ENCODE measurements at places on chromosomes 3 and 15.
A peak's percentile ranks its signal among the peaks of the same experiment; 100 is the strongest.

- no peak for DNase-seq
Observed at GRCh38 chr3:17258823-17259436, 374.2 kb downstream of the PLCL2 start.

- DNase-seq = no peak
Observed at GRCh38 chr3:140898340-140899180, 43.1 kb upstream of the SLC25A36 start.

GRCh38 chr3:53065841-53066480, 20.1 kb upstream of the SFMBT1 start:
- DNase-seq = no peak

GRCh38 chr3:171306631-171307030, 153.6 kb downstream of the TNIK start:
- no peak for DNase-seq

DNA sequence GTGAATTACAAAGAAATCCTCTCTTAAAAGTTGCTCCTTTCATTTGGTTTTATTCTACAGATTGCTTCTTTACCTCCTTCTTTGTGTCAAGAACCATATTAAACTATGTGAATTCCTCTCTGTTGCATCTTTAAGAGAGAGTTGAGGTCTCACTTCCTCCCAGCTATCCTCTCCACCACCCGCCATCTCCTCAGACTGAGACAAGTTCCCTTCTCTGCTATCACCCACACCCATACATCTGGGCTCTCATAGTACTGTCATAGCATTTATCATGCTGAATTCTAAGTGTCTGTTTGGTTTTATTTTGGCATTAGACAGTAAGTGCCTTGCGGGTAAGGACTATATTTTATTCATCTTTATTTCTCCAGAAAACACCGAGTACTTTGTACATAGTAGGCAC, 54.2 kb downstream of the B3GALNT1 start:
- no peak for DNase-seq

- no peak for DNase-seq
Observed at GRCh38 chr3:100075851-100076730, 38.2 kb downstream of the FILIP1L start.

DNA sequence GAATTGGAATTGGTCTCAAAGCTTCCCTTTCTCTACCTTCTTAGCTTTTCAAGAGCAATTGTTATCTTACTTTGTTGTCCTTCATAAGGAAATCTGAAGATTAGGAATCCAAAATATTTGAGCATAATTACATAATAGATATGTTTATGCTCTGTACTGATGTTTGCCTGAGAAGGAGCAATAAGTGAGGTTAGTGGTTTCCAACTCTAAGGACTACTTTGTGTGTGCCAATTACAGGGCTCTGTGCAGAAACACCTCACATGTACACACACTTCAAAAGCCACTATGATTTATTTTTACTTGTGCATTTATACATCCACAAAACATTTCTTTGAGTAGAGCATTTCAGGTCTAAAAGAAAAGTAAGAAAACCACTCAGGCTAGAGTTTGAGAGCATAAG, 49.9 kb downstream of the MME start:
- no peak for DNase-seq

DNA sequence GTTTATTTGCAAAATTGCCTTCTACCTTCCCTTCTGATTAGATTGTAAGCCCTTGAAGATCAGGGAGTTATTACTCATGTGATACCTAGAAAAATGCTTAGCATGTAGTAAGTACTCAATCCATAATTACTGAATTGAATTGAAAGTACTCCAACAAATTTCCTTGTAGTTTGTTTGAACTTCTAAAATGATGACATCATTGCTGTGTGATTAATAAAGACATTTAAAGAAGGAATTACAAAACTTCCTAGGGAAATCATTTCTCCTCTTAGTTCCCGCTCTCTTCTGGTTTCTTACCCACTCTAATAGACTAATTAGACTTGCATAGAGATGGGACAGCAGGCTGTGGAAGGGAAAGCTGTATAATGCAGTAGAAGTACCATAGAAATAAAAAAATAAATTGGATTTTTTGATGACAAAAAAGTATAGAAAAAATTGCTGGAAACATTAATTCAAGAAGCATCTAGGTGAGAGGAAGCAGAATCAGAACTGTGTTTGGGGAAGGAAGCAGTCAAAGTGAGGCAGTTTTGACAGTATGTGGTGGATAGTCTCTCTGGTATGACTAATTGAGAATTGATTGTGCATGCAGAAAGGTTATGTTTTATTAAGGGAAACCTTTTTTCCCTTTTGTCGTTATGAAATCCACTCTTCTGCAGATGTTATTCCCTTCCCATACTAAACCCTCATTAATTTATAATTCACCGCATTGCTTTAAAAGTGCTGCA, 93.0 kb downstream of the ALCAM start:
- DNase-seq = no peak

DNA sequence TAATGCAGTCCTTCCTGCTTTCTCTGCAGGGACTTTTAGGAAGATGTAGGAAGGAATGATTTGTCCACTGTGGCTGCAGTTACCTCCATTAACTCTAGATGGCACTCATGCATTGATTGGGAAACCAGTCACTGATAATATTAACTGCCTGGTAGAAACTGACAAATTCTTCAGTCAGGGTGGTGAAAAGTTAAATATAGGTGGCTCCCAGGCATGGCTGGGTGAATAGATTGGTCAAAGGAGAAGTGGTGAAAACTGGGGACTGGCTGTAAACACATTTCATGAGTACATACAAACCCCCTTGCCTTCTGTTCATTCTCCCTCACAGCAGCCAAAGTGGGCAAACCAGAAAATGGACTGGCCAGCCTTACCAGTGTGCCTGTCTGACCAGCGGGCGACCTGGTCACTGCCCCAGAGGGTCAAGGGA, 333.4 kb downstream of the THSD4 start:
- DNase-seq = no peak

DNA sequence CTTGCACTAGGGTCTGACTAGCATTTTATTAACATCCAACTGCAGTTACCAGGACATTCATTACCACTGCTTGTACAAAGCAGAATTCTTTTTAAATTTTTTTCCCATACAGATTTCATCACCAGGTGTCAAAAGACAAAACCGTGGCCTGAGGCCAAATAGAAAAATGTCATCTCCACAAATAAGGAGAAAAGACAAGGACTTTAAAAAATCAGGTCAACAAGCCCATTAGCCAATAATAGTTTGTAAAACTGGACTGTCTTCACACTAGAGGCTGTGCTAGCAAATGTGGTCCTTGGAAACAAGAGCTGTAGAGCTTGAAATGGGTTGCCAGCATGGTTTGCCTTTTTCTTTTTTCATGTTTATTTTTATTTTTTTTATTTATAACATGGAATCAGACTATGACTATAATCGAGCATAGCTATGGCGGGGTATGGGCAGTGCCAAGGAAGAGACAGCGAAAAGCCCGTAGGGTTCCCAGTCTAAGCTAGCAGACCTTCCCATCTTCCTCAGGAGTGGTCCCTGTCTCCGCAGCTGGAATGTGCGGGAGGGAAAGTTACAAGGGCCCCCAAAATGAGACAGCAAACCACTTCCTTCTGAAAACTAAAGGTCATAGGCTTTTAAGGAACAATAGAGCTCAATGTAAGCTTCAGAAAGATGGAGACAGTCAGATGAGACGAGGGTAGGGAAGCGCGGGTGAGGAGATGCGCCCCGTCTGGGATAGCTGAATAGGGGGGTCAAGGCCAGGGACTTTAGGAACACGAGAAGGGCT, 1.5 kb downstream of the PTPN9 start:
- no peak for DNase-seq

DNA sequence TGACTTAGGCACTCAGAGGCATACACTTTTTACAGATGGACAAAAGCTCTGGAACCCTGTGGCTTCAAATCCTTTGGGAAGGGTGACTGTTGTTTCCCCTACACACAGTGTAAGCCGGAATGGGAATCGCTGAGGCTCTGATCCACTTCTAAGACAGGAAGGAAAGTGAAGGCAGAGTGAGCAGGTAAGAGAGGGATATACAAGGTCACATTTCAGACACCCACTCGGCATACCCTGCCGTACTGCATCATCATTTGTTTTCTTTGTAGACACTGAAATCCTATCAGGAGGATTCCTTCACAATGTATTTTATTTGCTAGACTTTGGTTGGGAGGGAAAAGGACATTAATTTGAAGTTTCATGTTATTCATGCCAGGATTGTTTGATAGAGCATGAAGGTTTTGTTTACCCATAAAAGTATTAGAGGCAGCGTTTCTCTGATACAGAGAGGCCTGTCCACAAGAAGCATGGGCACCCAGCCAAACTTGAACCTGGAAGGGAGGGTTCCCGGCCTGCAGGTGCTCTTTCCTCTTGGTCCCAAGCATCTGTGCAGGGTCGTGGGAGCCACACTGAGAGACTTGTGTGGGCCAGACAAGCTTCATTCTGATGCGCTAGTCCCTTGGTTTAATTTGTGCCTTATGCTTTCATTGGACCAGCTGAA, 21.9 kb upstream of the POLR2M start:
- peak; percentile 16 for DNase-seq

- DNase-seq = no peak
Observed at GRCh38 chr3:27174530-27174929, 194.7 kb downstream of the NEK10 start.

DNA sequence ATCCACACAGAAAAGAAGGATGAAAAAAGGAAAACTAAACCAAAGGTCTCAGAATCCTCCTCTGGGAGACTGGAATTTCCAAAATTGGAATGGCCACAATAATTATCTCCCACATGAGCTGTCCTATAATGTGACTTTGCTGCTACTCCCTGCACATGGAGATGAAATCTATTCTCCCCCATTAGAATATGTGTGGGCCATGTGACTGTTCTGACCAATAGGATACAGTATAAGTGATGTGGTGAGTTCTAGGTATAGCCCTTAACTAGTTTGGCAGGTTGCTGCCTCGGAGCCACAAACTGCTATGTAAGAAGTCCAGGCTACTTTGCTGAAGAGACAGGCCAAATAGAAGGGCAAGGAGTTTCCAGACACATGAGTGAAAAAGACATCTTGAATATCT, 5.2 kb downstream of the TRIM59 start:
- no peak for DNase-seq

DNA sequence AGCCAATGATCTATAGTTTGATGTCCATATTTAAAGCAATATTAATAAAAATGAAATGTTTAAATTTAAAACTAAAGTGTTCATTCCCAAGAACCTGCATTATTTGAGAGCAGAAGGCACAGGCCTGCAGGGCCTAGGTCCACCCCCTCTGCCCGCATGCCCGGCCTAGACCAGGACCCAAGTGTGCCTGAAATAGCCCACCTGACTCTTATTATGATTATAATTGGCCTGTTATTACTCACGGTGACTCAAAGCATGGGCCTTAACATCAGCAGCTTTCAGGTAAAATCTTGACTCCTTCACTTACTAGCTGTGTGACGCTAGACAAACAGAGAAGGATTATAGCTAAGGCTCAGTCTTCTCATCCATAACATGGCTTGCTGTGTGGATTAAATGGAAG, 128.8 kb downstream of the PLCL2 start:
- DNase-seq = no peak

DNA sequence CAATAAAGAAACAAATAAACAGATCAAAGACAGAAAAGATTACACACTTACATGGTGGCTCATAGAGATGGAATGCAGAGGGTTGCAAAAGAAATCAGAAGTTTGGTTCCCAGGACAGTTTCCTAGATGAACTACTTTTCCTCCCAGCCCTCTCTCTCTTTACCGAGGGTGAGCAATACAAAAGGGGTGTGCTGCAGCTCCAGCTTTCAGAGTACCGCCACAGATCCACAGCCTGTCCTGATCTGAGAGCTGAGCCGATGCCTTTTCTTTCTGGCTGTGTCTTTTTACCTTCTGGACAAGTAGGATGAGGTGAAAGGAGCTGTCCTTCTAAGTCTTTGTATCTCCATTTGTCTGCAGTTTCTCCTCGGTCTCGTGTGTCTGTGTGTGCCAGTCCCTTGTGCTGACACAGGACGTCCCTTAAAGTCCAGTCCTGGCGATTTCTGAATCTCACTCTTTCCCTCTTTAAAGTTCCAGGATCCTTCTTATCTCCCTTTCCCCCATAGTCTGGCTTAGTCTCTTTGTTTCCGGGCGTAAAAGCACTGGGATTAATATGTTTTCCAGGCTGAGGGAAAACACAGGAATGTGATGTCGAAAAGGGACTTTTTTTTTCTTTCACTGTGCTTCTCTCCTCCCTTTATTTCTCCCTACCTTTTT, 540 bp downstream of the CCDC80 start:
- DNase-seq = no peak

- DNase-seq = no peak
Observed at GRCh38 chr3:177729956-177730681, 532.8 kb upstream of the TBL1XR1 start.

DNA sequence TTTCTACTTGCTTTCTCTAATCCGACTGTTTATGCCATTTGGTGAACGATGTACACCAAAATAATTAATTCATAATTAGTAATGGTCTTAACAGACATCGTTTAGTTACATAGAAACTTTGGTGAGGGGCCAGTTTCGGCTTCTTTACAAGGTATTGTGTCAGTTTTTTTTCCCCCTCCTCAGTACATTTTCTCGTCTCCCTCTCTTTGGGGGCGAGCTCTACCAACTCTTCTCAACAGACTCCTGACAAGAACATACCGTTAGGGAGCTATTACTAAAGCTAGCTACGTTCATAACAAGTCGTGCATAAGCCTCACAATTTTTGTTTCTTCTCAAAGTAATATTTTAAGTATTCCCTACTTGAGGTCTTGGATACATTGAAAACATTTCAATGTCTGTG, 1.4 kb downstream of the U2SURP start:
- no peak for DNase-seq

DNA sequence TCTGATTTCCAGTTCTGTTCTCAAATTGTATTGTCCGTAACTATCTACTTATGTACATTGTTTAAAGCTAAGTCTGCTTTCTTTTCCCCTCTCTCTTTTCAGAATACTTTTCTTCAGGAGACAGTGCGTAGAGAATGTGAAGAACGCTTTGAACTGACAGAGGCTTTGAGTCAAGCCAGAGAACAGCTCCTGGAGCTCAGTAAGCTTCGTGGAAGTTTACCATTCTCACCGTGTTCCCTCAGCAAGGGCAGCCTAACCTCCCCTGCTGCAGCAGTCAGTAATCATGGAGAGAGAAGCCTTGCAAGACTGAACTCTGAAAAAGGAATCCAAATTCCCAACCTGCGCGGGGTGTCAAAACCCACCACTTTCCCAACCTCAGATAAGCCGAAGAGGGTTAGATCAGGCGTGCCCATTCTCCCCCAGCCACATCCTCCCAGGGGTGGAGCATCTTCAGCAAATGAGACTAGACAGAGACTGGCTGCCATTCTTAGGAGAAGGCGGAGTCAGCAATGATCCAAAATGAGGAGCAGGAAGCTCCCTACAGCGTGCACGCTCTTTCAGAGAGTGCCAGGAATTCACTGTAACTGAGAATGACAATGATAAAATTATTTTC, 114.6 kb downstream of the CCNL1 start:
- DNase-seq = no peak

GRCh38 chr3:138389841-138390581, 41.6 kb downstream of the MRAS start:
- DNase-seq = no peak

GRCh38 chr3:159200176-159200575, 398.3 kb downstream of the MFSD1 start:
- no peak for DNase-seq

DNA sequence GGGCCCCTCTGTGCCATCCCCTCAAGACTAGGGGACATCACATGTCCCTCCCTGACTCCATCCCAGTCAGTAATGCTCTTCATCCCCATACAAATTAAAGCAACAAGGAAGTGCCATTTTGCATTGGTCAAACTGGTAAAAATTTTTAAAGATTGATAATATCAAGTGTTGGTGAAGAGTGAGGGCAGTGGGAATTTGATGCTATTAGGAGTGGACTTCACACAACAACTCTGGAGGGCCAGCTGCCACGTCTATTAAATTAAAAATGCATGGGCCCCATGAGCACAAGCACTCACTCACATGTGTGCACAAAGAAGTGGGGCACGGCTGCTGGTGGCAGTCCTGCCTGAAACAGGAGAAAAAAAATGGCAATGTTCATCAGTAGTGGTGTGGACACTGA, 47.8 kb downstream of the DNAJB8 start:
- no peak for DNase-seq
